Ovary (tissue), 10 donors: ENCODE measurements at places on chromosomes 6 and 20. TPM values are rescaled to one million over a fixed set of nuclear protein-coding genes. Genes with fewer than 3 reads are reported as not detected.

The TCP11 gene
- 0.53 TPM for total RNA-seq

- DNase-seq, result no peak
Observed at GRCh38 chr6:25056130-25056529, 120.4 kb upstream of the RIPOR2 start.

GRCh38 chr20:48906221-48906877 lies 15.2 kb upstream of the ARFGEF2 start:
- DNase-seq, result no peak

The CBLN4 gene
- total RNA-seq, result 7.6 TPM

DNA sequence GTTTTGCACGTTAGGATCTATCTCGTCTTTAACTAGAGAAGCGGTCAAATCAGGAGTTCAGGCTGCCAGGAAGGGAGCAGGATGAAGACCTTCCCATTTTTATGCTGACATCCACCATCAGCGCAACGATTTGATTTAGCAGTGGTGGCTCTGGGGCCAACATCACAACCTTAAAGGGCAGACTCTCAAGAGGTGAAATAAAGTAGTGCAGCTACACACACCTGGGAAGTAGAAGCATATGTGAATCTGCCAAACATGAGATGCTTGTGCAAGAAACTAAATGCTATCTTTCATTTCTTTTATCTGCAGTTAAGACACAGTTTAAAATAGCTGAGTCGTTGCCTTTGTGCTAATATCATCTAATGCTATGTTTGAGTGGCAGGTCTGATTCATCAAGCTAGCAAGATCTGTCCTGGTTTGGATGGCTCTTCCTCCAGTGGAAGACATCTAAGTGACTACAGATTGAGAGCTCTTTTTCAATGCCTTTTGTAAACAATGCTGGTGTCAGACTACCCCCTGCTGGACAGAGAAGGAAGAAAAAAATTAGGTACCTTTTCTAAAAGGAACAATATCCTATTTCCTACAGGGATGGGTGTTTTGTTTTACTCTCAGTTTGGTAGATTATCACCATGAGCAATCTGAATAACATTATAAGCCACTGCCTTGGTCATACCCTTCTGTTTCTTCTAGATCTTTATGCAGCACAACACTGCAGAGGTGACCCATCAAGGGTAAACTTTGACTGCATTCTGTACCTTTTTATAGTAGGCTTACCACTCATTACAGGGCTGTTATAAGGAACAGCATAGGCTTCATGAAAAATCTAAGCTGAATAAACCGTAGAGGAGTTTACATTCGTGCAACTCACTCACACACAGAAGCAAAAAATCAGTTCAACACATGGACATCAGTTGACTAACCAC lies 171.6 kb upstream of the FBXL4 start:
- DNase-seq, result no peak
